GM13976 (cell line): ENCODE measurements at places on chromosomes 3 and 15.

- DNase-seq: no peak
Measured at GRCh38 chr3:31132132-31132769, 237.8 kb upstream of the GADL1 start.

GRCh38 chr3:123159926-123160635 is 41.7 kb upstream of the SEC22A start:
- no peak for DNase-seq

DNA sequence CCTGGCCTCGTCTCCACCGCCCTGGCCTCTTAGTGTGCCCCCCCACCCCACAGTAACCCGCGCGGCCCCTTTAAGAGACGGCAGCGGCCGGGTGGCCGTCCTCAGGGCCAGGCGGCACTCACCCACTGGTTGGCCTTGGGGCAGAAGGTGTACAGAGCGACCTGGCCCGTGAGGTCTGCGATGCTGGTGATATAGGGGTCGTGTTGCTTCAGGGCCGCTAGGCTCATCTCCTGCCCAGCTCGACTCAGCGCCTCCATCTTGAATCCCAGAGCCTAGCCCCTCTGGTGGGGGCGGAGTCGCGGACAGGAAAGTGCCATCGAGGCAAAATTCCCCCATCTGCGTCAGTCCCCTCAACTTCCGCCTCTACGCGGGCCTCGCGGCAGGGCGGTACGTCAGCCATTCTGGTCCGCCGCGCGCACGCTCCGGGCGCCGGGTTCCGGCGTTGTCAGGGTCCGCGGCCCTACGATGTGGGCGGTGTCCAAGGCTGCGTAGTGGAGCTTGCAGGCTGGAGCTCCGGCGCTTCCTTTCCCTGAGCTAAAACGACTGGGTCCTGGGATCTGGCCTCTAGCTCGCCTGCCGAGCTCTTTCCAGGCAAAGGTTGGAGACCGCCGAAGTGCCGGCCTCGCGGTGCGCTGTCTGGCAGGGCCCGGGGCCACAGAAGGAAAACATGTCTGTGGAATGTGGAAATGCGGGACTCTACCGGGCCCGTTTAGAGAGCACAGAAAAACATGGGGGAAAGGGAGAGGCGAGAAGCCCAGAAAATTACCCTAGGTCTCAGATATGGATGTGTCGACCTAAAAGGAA is at the start of gene DCP1A:
Gene DCP1A (minus strand): TSS at position 283 of the 804 bp plus-strand sequence. CDS start 26 bp downstream, at position 257.
- peak; percentile 97 for DNase-seq

GRCh38 chr3:195123281-195123691 is 147.7 kb downstream of the XXYLT1 start:
- no peak for DNase-seq

DNA sequence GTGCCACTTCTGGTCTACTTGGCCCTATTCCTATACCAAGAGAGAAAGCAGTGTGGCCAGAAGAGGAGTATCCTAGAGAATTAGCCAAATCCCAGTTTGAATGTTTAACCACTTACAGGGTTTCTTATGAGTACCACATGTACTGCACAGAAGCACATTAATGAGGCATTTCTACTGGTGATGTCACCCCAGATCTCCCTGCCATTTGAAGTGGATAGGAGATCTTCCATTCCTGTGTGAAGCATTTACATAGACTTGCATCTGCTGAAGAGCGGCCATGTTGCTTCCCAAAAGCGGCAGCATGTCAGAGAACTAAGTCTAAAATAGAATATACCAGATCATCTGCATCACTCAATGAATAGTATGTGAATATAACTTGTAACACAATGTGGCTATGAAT is 108.4 kb upstream of the TUSC7 start:
- DNase-seq: no peak
